ENCODE measurements at places on chromosomes 3 and 15. TPM values are rescaled to one million over a fixed set of nuclear protein-coding genes. Genes with fewer than 3 reads are reported as not detected.

DNA sequence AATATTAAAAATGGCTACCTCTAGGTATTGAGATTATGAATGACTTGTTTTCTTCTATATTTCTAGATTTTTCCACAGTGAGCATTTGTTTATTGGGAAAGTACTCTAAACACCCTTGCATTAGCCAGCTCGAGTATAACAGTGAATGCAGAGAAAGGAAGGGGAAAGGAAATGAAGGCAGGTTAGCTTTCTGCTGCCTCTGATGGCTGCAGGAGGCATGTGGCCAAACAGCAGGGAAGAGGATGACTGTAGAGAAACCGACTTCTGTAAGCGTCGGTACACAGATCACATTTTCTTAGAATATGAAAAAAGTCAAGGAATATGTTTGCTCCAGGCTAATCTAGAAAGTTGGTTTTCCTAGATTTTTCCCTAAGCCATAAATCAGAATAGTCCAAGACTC lies 19.8 kb downstream of the GNB5 start:
- no peaks in the 10 kb centered on the region for H3K27me3 ChIP-seq
- H3K4me1 ChIP-seq, result peaks cover 10% of the 10 kb centered on the region
- no peak for DNase-seq

GRCh38 chr3:128313071-128313725 lies 153.5 kb downstream of the DNAJB8 start:
- no peaks in the 10 kb centered on the region for H3K27me3 ChIP-seq
- peaks cover 14% of the 10 kb centered on the region for H3K4me1 ChIP-seq
- no peak overlapping the region for H3K27ac ChIP-seq
- no peak overlapping the region for H3K4me3 ChIP-seq
- no peak for DNase-seq

- H3K4me1 ChIP-seq, result no peaks in the 10 kb centered on the region
- H3K36me3 ChIP-seq, result no peaks in the 10 kb centered on the region
- no peak overlapping the region for H3K4me3 ChIP-seq
- peaks cover 32% of the 10 kb centered on the region for H3K27me3 ChIP-seq
- no peak overlapping the region for H3K27ac ChIP-seq
Measured at GRCh38 chr15:74307827-74308811, 59.3 kb downstream of the CYP11A1 start.

DNA sequence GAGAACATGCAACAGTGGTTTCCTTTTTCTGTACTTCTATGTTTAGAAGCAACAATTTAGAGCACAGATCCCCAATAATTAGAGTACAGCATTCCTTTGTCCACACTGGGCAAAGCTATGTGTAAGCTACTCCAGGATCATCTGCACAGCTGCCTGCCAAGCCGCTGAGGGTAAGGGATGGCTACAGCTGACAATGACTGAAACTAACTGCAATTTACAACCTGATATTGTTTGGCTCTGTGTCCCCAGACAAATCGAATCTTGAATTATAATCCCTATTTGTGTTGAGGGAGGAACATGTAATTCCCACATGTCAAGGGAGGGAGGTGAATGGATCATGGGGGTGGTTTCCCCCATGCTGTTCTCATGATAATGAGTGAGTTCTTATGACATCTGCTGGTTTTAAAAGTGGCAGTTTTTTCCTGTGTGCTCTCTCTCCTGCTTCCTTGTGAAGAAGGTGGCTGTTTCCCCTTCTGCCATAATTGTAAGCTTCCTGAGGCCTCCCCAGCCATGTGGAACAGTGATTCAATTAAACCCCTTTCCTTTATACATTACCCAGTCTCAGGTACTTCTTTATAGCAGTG lies 54.8 kb upstream of the TNFSF10 start:
- H3K4me1 ChIP-seq, result peaks cover 64% of the 10 kb centered on the region
- DNase-seq, result no peak
- H3K4me3 ChIP-seq, result no peak overlapping the region
- H3K36me3 ChIP-seq, result peaks cover 47% of the 10 kb centered on the region

- no peaks in the 10 kb centered on the region for H3K27me3 ChIP-seq
- H3K4me1 ChIP-seq, result no peaks in the 10 kb centered on the region
- H3K27ac ChIP-seq, result no peak overlapping the region
- DNase-seq, result no peak
Measured at GRCh38 chr3:117927825-117928224, 1106.8 kb downstream of the IGSF11 start.

GRCh38 chr3:130838898-130839600 lies 54.8 kb upstream of the ATP2C1 start:
- H3K36me3 ChIP-seq, result no peaks in the 10 kb centered on the region
- no peak overlapping the region for H3K27ac ChIP-seq
- no peaks in the 10 kb centered on the region for H3K4me1 ChIP-seq
- DNase-seq, result no peak
- H3K27me3 ChIP-seq, result peaks cover 2% of the 10 kb centered on the region
- no peak overlapping the region for H3K4me3 ChIP-seq

- DNase-seq, result no peak
- H3K4me3 ChIP-seq, result no peak overlapping the region
- peaks cover 12% of the 10 kb centered on the region for H3K27me3 ChIP-seq
- no peak overlapping the region for H3K27ac ChIP-seq
Measured at GRCh38 chr3:150515210-150515609, 31.1 kb downstream of the SERP1 start.

DNA sequence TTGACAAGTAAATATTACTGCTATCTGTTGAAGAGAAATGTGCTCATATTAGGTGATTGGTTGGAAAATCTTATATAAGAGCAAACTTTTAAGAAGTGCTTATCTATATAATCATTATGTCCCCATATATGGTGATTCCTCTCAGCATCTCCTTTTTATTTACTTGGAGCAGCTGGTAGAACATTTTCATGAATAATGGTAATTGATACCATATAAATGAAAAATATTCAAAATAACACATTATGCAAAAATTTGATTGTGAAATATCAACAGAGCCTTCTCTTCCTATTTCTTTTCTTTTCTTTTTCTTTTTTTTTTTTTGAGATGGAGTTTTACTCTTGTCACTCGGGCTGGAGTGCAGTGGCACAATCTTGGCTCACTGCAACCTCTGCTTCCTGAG lies 56.2 kb downstream of the ROBO2 start:
- H3K4me3 ChIP-seq, result no peak overlapping the region
- H3K36me3 ChIP-seq, result no peaks in the 10 kb centered on the region
- no peaks in the 10 kb centered on the region for H3K4me1 ChIP-seq
- H3K27ac ChIP-seq, result no peak overlapping the region

GRCh38 chr15:36970522-36970921 lies 129.8 kb downstream of the MEIS2 start:
- no peaks in the 10 kb centered on the region for H3K27me3 ChIP-seq
- no peak for DNase-seq
- no peaks in the 10 kb centered on the region for H3K36me3 ChIP-seq
- no peaks in the 10 kb centered on the region for H3K4me1 ChIP-seq

DNA sequence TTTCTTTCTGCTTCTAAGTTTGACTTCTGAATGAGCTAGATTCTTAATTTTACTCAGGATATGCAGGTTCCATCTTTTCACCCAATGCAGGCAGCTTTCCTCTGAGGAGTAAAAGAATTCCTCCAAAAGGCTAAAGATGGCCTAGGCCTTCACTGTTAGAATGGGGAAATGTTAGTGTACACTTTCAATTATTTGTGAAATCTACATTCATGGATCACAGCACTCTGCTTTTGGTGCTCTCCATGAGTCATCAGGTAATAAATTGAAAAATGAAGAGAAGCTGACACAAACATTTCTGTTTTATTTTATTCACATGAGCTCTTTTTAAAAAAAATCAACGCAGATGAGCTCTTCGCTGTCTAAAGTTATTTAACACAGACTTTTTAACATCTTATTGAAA lies 502.5 kb upstream of the GOLIM4 start:
- H3K4me3 ChIP-seq, result no peak overlapping the region
- no peak overlapping the region for H3K27ac ChIP-seq
- DNase-seq, result no peak
- no peaks in the 10 kb centered on the region for H3K27me3 ChIP-seq
- H3K36me3 ChIP-seq, result no peaks in the 10 kb centered on the region

DNA sequence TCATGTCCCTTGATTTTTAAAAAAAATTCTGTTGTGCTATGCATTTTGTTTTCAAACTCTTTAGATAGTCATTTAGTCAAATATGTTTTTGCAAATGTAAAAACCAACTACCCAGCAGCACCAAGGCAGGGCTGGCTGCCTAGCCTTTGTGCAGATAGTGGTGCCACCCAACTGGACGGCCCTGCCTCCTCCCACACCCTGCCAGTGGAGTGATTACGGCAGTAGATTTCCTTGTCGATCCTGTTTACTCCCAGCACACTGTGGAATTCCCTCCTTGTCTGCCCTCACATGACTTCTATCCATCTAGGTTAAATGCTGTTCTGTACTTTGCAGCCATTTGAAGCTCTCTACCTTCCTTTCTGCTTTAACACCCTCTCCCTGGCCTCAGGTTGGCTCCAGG lies 79.4 kb upstream of the PLXNA1 start:
- H3K4me3 ChIP-seq, result no peak overlapping the region
- H3K4me1 ChIP-seq, result peaks cover 6% of the 10 kb centered on the region
- H3K27me3 ChIP-seq, result peaks cover under 1% of the 10 kb centered on the region
- DNase-seq, result no peak

DNA sequence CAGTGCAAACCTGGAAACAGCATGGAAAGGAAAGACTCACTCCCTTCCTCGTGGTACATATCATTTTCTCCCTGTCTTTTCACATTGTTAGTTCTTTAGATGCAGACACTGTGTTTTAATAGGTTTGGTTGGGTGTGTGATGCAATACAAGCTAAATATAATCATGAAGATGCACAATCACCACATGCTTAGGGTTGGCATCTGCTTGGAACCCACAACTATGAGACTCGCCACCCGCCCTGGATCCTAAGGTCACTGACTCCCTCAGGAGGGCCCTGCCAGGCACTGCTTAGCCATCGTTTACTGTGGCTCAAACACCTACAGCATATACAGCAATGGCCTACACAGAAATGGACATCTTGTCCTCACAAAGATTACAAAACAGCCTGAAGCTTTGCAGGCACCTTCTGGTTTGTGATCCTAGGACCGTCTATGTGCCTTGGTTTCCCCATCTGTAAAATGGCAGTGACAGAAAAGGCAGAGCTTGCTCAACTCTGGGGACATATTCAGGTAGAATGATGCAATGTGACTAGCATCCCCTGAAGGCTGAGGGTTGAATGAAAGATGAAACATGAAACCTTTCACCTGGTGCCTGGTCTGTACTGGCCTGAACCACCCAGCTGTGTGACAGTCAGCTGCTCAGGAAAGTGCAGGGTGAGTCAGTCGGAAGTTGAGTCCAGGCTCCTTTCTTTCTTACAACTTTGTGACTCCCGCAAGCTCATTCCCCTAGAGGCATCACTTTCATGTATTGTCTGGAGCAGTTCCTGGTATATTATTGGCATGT lies 123.6 kb upstream of the PFN2 start:
- no peaks in the 10 kb centered on the region for H3K4me1 ChIP-seq
- H3K36me3 ChIP-seq, result no peaks in the 10 kb centered on the region
- no peak overlapping the region for H3K4me3 ChIP-seq
- H3K27me3 ChIP-seq, result no peaks in the 10 kb centered on the region
- H3K27ac ChIP-seq, result no peak overlapping the region

DNA sequence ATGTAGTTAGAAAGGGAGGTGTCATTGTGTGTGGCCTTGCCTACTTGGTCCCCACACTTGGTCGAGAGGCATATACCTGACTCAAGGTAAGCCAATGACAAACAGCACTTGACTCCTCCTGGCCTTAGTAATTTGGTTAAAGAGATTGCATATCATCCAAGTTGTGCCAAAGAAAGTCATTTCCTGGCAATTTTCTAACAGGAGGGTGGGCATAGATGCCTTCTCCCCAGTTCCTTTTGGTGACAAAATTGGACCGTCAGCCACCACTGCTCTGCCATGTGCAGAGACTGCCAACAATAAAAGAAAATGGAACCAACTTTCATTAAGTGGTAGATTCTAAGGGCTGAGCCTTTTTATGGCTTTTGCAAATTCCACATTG lies 7.9 kb upstream of the LEKR1 start:
- H3K4me1 ChIP-seq, result peaks cover 61% of the 10 kb centered on the region
- peak overlapping the region; percentile 96 for H3K27ac ChIP-seq
- peak overlapping the region; percentile 86 for H3K4me3 ChIP-seq
- no peak for DNase-seq

- H3K27ac ChIP-seq, result peak overlapping the region; percentile 98
- peak overlapping the region; percentile 99 for H3K4me3 ChIP-seq
- peaks cover 52% of the 10 kb centered on the region for H3K36me3 ChIP-seq
- H3K27me3 ChIP-seq, result no peaks in the 10 kb centered on the region
- peaks cover 63% of the 10 kb centered on the region for H3K4me1 ChIP-seq
Measured at GRCh38 chr3:50238549-50239026, 2.6 kb downstream of the GNAI2 start.

DNA sequence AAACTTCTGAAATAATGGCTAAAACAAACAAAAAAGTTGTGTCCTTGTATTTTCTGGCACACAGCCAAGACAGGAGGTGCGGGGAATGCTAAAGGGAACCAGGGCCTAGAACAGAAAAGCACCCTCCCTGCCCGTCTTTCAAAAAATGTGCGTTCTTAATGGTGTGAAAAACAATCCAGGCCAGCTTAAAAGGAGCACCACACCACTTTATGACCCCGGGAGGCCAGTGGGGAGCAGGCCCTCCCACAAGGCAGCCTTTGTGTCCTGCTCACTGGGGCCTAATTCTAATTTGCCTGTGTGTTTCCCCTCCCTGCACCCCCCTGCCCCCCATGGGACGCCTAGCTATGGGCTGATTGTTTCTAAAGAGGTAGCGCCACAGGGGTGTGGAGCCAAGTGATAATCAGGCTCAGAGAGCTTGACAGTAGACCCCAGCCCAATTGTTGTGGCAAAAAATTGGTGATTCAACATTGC lies 181.4 kb downstream of the GREM1 start:
- no peaks in the 10 kb centered on the region for H3K4me1 ChIP-seq
- no peaks in the 10 kb centered on the region for H3K36me3 ChIP-seq
- H3K27me3 ChIP-seq, result peaks cover 9% of the 10 kb centered on the region
- no peak overlapping the region for H3K27ac ChIP-seq
- no peak overlapping the region for H3K4me3 ChIP-seq
- DNase-seq, result no peak

- no peaks in the 10 kb centered on the region for H3K27me3 ChIP-seq
- DNase-seq, result no peak
- peaks cover 6% of the 10 kb centered on the region for H3K4me1 ChIP-seq
- peaks cover 6% of the 10 kb centered on the region for H3K36me3 ChIP-seq
- no peak overlapping the region for H3K27ac ChIP-seq
Measured at GRCh38 chr3:17301271-17301670, 416.5 kb downstream of the PLCL2 start.

DNA sequence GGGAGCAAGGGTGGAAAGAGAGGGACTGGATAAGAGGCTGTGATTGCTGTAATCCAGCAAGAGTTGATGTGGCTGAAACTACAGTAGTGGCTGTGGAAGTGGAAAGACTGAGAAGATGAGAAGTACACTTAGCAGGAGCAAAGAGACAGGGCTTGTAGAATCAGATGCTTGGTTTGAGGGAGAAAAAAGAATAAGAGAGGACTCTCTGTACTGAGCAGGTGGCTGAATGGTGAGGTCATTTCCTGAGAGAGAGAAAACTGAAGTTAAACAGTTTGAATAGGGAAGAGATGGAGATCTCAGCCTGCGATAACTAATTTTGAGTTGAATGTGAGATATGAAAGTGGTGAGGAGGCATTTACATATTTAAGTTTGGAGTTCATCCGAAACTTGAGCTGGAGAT lies 95.8 kb upstream of the SLC25A36 start:
- H3K4me1 ChIP-seq, result peaks cover 4% of the 10 kb centered on the region
- no peak for DNase-seq
- no peak overlapping the region for H3K4me3 ChIP-seq
- peaks cover 13% of the 10 kb centered on the region for H3K27me3 ChIP-seq

AHSG gene
- total RNA-seq, result not detected

AP2M1 gene
- 218 TPM for total RNA-seq

SLC22A14 gene
- not detected for total RNA-seq

Data from activated CD4-positive, alpha-beta memory T cell treated with anti-CD3 and anti-CD28 coated beads, Interleukin-2, amount 10 ng/mL, durations not matched to agents 7 days and 5 days (primary cell).